ENCODE measurements at places on chromosomes 11 and 22. TPM values are rescaled to one million over a fixed set of nuclear protein-coding genes. Genes with fewer than 3 reads are reported as not detected.
A peak's percentile ranks its signal among the peaks of the same experiment; 100 is the strongest.

GRCh38 chr11:21501245-21501644, 691.6 kb upstream of the ANO5 start:
- H3K36me3 ChIP-seq: no peaks in the 10 kb centered on the region
- H3K27ac ChIP-seq: no peak overlapping the region
- H3K27me3 ChIP-seq: peaks cover 11% of the 10 kb centered on the region
- no peak overlapping the region for H3K4me3 ChIP-seq

DNA sequence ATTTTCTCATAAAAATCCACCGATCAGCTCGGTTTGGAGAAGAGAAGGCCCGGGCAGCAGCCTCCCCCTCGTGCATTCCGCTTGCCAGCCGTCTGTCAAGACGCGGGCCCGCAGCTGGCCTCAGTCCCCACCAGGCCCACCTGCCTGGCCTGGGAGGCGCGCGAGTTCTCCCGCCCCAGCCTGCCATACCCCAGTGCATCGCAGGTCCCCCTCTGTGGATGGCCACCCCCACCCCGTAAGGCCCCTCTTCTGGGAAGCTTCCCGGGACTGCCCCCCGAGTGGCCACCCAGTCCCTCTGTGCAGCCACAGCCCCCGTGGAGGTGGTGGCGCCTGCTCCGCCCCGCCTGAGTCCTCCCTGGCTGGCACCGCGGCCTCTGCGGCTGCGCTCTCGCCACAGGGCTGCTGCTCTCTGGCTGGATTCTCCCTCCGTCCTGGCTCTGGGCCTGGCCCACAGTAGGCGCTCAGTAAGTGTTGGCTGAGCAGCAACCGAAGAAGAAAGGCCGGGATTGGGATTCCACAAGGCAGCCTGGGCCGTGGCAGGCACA, 74.0 kb upstream of the TCF20 start:
- peak overlapping the region; percentile 24 for H3K4me3 ChIP-seq
- no peaks in the 10 kb centered on the region for H3K27me3 ChIP-seq
- H3K27ac ChIP-seq: peak overlapping the region; percentile 55
- H3K4me1 ChIP-seq: peaks cover 10% of the 10 kb centered on the region

DNA sequence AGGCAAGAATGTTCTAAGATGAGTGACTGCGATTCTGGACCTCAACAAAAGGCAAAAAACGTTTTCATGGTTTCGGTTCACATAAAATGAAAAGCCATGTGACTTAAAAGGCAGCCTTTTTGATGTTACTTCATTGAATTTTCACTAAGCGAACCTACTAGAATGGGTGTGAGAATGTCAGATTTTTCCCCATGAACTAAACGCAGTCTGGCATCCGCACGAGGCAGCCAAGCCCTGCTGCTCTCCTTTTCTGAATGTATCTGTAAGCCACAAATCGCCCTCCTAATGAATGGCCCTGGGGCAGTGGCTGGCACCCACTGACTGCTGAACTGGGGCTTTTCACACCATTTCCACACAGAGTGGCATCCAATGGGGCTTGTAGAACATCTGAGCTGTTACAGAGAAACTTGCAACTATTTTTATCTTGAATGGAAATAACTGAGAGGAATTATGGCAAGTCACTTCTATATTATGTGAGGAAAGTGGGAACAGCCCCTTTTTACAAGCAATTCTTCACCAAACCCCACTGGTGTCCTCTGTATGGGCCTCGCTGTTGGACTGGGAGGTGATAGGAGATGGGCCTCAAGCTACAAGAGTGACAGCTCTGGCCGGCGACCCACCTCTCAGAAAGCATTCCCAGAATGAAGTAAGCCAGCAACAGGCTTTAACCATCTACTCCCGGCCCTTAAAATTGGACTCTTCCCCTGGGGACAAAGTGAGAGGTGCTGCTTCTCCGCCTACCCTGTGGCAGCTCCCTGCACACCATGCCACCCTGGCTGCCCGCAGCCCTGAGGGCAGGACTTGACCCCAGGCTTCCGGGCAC, 29.4 kb downstream of the PPP2R1B start:
- no peak overlapping the region for H3K4me3 ChIP-seq
- peaks cover 37% of the 10 kb centered on the region for H3K4me1 ChIP-seq
- no peaks in the 10 kb centered on the region for H3K36me3 ChIP-seq
- peak overlapping the region; percentile 25 for H3K27ac ChIP-seq

DNA sequence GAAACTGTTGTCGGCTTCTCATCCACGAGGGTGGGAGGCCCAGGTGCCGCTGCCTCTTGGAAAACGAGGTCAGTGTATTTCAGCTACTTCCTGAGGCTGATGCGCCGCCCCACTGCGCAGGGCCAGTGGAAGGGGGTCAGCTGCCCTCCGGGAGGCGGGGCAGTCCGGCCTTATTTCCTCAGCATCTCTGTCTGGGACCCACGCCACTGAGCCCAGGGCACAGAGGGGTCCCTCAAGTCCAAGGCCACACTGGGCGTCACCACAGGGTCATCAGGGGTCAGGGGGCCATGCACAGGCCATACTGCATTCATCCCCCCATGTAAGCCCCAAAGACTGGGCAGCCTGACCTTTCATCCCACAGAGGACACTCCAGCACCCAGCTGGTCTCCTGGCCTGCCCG, 12.1 kb downstream of the RTN4R start:
- DNase-seq: no peak

DNA sequence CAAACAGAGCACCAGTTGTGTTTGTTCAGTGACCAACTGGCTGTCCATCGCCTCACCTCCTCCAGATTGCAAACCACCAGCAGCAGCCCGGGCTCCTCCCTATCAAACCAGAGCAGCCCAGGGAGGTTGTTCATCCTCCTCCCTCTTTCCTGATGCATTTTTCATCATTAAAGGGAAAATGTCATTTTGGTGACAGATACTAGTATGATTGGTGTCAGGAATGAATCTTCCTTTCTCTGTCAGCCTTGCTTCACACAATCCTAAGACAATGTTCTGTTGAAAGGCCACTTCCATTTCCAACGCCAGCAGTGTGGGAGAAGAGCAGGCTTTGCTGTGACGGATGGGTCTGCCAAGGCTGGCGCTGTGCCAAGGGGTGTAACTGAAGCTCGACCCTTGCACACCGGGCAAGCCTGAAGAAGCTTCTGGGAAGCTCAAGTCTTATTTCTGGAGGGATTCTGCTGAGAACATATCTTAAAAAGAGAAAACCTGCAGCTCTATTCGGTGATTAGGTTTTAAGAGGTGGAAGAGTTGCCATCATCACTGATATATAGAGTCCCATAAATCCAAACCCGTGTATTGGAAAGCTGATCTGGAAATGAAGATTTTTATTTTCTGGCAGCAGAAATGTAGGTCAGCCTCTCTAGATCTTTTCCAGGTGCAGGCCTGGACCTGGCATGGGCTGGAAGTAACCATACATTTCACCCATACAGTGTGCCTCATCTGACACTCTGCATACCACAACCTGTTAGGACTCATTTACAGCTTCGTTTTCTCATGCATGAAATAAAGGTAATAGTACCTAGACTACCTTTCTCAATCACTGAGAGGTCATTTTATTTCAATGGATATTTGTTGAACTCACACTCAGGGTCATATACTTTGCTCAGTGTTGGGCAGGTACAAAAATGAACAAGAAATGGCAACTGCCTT, 524.5 kb downstream of the NTM start:
- no peaks in the 10 kb centered on the region for H3K27me3 ChIP-seq
- H3K36me3 ChIP-seq: no peaks in the 10 kb centered on the region
- no peak overlapping the region for H3K4me3 ChIP-seq
- peak; percentile 18 for DNase-seq

DNA sequence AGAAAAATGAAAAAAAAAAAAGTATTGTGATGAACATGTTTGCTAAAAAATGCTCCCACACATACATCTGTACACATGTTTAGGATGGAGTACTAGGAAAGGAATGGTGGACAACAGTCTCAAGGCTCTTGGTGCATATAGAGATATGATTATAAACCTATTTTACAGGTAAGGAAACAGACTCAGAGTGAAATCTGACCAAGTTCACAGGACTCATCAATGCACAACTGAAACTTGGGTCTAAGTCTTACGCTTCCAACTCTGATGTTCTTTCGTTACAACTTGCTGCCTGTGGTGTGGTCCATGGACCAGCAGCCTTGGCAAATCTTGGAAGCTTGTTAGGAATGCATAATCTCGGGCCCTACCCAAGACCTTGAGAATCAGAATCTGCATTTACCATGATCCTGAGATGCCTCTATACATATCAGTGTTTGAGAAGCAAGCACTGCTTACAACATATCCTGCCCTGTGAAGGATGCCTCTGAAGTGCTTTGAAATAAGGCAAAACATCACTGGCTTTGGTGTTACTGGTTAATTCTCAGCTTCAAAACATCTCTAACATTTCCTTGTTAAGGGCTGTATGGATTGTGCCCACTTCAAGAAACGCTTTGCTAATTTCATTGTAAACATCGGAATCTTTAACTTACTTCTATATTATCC, 39.9 kb upstream of the NUP160 start:
- no peak overlapping the region for H3K27ac ChIP-seq
- DNase-seq: no peak
- H3K4me1 ChIP-seq: no peaks in the 10 kb centered on the region
- H3K4me3 ChIP-seq: no peak overlapping the region
- no peaks in the 10 kb centered on the region for H3K27me3 ChIP-seq

DRD2 gene
- 0.24 TPM for total RNA-seq

SLC22A12 gene
- total RNA-seq: not detected
